GM12878 (cell line): ENCODE measurements at places on chromosomes 16 and 17. TPM values are rescaled to one million over a fixed set of nuclear protein-coding genes. Genes with fewer than 3 reads are reported as not detected.

GRCh38 chr16:1887711-1888354 is 15.9 kb upstream of the MEIOB start:
- DNase-seq = no peak

DNA sequence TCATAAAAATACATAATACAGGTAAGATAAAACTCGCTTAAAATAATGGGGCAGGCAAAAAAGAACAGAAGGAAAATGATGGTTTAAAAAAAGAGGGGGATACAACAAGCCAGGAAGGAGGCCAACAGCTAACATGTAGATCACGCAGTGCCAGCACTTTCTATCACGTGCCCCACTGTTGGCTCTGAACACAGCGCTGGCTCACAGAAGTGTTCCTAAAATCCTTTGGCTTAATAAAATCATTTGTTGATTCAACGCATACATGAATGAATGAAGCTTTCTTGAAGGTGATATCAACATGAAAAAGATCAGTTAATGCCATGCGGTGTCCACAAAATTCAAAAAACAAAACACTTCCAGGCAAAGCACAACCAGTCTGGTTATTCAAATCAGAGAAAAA is 8.5 kb downstream of the ITGAE start:
- no peak for DNase-seq

GRCh38 chr16:14307059-14307526 is 236.0 kb downstream of the MRTFB start:
- no peak for DNase-seq

- no peak for DNase-seq
Observed at GRCh38 chr17:29078183-29079045, 35.5 kb downstream of the PIPOX start.

DNA sequence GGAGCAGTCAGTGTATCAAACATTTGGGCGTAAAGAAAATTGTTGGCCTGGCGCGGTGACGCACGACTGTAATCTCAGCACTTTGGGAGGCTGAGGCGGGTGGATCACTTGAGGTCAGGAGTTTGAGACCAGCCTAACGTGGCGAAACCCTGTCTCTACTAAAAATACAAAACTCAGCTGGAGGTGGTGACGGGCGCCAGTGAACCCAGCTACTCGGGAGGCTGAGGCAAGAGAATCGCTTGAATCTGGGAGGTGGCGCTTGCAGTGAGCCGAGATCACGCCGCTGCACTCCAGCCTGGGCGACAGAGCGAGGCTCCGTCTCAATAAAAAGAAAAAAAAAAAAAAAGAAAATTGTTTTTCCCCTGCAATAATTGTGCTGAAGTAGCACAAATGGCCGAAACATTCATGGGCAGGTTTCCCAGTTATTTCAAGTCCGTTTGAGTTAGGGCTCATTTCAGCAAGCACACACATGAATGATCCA is 1.4 kb downstream of the GCSH start:
- no peak for DNase-seq

GRCh38 chr16:12094537-12095265 is 118.2 kb downstream of the SNX29 start:
- no peak for DNase-seq

DNA sequence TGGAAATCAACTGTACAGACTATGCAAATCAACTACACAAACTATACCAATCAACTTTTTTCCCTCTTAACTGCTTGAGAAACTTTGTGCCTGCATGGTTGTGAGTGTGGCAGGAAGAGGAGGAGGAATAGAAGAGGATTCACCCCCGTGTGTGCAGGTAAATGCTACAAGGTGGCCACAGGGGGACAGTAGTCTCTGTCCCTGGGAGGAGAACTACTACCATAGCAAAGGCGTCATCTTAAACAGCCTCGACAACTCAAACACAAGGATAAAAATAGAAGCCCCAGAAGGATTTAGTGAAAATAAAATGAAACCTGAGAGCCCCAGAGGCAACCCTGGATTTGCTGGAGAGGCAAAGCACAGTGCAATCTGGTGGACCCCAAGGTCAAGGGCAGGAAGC is 199.5 kb upstream of the DYNLRB2 start:
- DNase-seq = no peak

DNA sequence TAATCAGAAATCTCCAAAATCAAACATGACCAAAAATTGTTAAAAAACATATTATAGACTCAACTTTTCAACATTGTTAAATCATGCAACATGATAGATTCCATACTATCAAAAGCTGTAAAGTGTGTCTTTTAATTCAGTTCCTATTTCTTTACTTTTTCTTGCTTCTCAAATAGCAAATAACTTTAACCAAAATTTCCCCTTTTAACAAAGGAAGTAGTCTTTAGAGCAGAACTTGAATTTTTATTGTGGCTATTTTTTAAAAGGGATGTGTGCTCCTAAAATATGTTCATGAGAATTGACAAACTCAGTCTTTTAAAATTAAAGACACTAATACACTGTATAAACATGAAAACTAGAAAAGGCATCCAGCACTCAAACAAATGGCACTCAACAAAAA is 49.1 kb downstream of the SPAG9 start:
- DNase-seq = no peak

DNA sequence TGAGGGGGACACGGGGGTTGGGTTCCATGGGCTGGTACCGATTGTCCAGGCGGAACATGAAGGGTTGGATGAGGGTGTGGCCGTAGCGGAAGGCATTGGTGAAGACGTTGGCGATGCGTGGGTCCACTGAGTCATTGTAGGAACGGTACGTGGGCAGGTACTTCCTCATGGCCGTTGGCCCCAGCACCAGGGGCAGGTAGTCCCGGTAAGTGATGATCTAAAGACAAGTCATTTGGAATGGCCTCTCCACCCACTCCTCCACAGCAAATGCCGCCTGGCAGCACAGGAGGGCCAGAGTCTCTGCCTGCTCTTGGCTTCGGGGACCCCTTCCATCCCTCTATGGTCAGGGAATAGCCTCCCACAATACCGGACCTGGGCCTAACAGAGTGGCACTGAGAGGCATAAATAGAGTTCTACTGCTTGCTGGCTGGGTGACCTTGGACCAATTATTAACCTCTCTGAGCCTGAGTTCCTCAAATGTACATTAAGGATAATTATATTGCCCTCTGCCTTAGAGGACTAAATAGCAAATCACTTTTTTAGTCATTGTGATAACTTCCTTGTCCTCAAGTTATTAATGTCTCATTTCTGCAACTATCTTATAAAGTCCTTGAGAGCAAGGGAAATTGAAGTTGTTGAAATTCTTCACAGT is 7.2 kb downstream of the MPO start:
- DNase-seq = no peak

DNA sequence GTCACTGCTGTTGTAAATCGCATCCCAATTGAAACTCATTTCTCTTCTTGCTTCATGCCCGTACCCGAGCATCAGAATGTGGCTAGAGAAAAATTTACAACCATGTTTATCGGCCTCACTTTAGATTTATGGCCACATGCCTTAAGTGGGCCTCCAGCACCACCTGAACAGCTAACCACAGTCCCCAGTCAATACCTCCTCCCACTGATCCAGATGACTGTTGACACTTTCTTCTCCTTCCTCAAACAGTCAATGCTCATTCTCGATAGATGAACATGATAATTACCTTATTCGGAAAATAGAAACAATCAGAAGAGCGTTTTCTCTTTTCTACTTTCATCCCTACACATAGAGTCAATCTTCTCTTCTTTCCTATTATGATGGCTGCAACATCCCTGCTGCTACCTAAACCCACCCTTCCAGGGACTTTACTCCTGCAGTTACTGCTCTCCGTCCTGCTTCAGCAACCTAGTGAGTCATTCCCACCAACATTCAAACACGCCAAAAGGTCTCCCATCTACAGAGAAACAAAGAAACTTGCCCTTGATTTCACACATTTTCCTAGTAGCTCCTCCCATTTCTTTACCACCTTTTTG is 416.3 kb upstream of the MAF start:
- DNase-seq = no peak

DNA sequence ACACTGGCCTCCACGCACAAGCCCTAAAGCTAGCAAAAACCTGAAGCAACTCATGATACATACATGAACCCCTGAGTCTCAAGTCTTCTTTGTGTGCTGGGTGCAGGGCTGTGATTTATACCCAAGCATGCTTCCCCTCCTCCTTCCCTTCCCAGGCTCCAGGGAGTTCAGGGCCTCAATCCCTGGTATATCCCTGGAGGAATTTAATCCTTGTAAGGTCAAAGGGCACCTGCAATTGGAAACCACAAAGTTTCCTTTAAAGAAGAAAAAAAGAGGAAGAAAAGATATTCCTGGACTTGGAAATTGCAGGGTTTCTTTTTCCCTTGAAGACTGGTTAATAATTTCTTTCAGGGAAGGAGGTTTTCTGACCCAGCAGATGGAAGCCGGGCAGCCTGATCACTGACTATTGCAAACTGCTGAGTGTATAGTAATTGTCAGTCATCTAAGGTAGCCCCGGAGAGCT is 182.3 kb downstream of the AATF start:
- DNase-seq = no peak

DNA sequence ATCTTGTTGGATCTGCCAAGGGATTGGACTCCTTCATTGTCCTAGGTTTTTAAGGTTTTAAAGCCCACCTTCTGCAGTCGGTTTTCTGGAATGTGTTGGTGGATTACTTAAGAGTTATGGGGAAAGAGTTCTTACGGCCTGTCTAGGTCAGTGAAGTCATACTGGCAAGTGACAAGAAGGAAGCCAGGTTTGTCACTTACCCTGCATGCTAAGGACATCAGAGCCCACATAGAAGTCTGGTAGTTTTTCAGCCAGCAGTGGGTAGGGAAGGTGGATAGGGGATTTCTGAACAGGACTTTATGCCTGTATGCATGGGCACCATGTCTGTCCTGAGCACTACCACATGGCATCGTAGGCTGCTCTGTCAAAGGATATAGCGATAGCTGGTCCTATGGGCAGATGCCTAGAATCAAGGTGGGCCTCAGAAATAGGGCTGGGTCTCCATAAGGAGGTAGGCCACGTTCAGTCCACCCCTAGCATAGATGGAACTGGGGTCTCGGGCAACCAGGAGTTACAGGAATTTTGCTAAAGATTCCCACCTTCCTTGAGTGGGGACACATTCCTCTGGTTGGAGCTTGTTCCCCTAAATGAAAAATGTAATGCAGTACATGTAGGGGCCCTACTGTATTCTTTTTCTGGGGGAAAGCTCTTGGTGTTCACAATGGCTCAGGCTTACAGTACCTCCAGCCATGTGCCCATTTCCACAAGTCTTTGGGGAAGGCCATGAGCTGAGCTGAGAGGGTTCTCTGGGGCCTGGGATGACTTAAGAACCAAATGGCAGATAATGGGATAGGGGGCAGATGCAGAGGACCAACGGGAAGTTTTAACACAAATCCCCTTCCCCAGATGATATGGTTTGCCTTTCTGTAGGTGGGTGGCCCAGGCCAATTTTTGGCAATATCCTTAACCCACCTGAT is 27.5 kb downstream of the TRPV2 start:
- no peak for DNase-seq

DNA sequence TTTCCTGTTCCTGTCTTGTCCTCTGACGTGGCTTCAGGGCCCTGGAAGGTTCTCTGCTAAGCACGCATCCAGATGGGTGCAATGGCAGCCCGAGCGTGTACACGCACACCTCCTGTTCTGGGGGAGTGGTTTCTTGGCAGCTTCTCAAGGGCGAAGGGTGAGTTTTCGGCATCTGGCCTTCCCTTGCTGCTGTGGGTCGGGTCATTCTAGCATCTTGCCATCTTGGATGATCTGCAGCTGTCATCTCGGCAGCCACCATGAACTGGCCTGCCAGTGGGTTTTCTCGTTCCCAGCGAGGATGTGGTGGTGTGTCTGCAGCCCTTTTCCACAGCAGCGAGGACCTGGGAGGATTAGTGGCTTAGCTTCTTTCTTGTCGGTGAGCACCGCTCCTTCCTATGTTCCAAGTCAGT is 10.6 kb downstream of the MSI2 start:
- no peak for DNase-seq

- DNase-seq = no peak
Observed at GRCh38 chr16:23333831-23334456, 31.8 kb downstream of the SCNN1B start.

DNA sequence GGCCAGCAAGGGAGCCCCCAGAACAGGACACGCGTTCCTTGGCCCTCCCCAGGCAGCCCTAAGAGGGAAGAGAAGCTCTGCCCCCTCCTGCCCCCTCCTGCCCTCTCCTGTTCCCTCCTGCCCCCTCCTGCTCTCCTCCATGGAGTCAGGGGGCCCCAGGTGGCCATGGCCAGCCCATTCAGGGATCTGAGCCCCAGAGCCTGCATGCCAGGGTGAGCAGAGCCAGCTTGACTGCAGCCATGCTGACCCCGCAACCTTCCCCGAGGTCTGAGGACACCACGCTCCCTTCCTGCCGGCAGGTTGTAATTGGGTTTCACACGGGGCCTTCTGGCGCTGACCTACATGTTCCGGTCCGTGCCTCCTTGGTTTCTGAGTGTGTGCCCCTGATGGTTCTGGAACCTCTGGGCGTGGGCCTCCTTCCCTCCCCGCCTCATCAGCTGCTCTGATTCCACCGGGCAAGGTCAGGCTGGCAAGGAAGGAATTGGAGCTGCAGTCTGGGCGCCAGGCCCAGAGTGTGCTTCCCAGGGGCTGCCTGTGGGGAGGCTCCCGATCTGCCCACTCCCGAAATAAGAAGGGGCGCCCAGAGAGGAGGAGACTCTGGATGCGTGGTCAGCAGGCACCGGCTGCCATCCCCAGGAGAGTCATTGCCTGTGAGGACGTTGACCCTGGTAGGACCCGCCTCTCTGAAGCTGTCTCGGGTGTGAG is 23.7 kb upstream of the NPTX1 start:
- DNase-seq = no peak

GRCh38 chr16:55468352-55468990 is 10.5 kb upstream of the MMP2 start:
- no peak for DNase-seq

CDK5R1 gene
- polyA plus RNA-seq = 6.1 and 6.4 TPM in 2 replicates

TP53TG3C gene
- polyA plus RNA-seq = not detected in 2 replicates

PIK3R5 gene
- 36.9 and 37.6 TPM in 2 replicates for polyA plus RNA-seq

LRRC59 gene
- 81.2 and 90.7 TPM in 2 replicates for polyA plus RNA-seq

CCDC144A gene
- 0.57 and 0.71 TPM in 2 replicates for polyA plus RNA-seq

TNP2 gene
- polyA plus RNA-seq = not detected in 2 replicates

MTSS2 gene
- not detected in 2 replicates for polyA plus RNA-seq

RASL10B gene
- 0.04 TPM in 1 of 2 replicates, not detected in the other for polyA plus RNA-seq

MYCBPAP gene
- polyA plus RNA-seq = 1.1 and 1.8 TPM in 2 replicates

CA10 gene
- polyA plus RNA-seq = not detected in 2 replicates

TACO1 gene
- 33.7 and 34.9 TPM in 2 replicates for polyA plus RNA-seq
